ENCODE measurements at places on chromosomes 3 and 15. TPM values are rescaled to one million over a fixed set of nuclear protein-coding genes. Genes with fewer than 3 reads are reported as not detected.
A peak's percentile ranks its signal among the peaks of the same experiment; 100 is the strongest.

DNA sequence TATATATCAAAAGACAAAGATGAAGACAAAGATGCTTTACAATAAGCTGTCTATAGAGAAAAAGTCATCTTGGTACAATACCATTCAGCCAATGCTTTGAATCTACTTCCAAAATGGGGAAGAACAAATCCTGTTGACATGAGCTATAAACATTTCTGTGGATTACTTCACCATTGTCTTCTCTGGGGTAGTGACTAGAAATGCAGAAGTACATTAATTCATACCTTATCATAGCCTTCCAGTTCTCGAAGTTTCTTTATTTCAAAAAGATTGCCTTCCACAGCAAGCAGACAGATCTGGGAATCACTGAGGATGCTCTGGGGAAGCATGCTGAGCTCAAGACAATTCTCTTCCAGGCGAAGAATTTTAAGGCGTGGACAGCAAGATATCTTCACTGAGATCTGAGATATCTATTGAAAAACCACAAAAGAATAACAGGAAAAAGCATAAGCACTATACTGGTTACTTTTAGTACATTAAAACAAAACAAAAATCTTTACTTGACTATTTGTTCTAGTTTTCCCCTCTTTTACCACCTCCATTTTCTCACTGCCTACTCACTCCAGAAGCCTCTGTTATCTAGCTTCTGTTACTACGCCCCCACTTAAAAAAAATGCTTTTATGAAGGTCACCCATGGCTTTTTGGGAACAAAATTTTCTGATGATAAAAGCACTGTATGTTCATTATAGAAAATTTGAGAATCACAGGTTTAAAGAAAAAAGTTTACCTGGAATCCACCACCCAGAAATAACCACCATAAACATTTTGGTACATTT lies 3.6 kb downstream of the LRRC57 start:
- peaks cover 18% of the 10 kb centered on the region for H3K36me3 ChIP-seq
- no peaks in the 10 kb centered on the region for H3K27me3 ChIP-seq
- no peak for DNase-seq
- H3K27ac ChIP-seq = no peak overlapping the region
- H3K4me1 ChIP-seq = peaks cover 14% of the 10 kb centered on the region

The SEMA6D gene
- total RNA-seq = 7.6 TPM

The DAPK2 gene
- total RNA-seq = 3.3 TPM

DNA sequence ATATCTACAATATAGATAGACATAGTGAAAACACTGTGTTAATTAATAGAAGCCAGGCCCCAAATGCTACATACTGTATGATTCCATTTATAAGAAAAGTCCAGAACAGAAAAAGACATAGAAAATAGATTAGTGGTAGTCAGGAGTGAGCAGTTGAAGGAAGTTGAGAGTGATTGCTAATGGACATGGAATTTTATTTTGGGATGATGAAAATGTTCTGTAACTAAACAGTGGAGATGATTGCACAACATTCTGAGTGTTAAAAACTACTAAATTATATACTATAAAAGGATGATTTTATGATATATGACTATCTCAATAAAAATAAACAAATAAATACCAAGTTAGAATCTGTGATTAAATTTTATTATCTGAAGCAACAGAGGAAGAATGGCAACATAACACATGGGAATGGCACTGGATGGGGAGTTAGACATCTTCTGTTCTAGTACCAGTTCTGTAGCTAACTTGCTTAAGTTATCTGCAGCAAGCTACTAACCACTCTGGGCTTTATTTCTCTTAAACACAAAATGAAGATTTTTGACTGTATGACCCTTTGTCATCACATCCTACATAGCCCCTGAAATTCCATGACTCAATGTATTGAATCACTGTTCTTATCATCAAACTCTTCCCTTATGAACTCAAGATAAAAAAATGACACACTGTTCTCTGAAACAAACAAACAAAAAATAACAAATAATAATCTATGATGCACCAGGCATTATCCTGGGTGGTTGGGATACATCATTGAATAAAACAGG lies 612.7 kb downstream of the TBL1XR1 start:
- no peaks in the 10 kb centered on the region for H3K4me1 ChIP-seq
- H3K4me3 ChIP-seq = no peak overlapping the region
- no peak overlapping the region for H3K27ac ChIP-seq

DNA sequence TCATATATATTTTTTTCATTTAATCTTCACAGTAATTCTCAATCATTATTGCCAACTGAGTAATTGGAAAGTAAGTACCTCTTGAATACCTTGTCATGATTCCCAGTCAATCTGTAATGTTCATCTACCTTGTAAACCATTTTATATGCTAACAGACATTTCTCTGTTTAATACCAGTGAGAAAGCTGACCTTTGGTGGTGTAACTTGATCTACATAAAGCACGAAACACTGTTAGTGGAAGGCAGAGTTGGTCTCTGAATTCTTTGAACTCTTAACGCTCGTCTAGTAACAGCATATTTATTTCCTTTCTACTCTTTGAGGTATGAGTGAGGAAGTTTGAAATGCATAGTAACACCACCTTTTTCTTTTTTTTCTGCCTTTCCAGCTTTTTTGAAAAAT lies 59.5 kb downstream of the SLC25A26 start:
- H3K4me3 ChIP-seq = no peak overlapping the region
- no peaks in the 10 kb centered on the region for H3K27me3 ChIP-seq
- H3K36me3 ChIP-seq = no peaks in the 10 kb centered on the region
- H3K4me1 ChIP-seq = no peaks in the 10 kb centered on the region

The CIB2 gene
- total RNA-seq = 50.6 TPM

DNA sequence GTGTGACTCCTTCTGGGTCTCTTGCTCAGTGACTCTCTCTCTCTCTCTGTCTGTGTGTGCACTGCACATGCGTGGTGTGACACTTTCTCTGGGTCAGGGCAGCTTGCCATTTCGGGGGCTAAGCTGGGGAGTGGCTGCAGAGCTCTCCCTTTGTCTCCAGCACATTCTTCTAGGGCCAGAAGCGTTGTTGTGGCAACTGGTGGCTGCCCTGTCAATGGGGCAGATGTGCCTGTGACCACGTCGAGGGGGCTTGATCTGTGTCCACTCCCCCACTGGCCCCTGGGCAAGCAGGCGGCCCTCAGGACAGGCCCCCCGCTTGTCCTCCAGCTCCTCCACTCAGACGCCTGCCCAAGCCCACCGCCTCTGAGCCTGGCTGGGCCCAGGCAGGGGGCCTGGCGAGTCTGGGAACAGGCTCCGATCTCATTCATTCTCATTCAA lies 67.8 kb downstream of the WNT7A start:
- H3K4me1 ChIP-seq = no peaks in the 10 kb centered on the region
- H3K4me3 ChIP-seq = no peak overlapping the region
- no peaks in the 10 kb centered on the region for H3K27me3 ChIP-seq
- no peak for DNase-seq

The ECE2 gene
- not detected for total RNA-seq

DNA sequence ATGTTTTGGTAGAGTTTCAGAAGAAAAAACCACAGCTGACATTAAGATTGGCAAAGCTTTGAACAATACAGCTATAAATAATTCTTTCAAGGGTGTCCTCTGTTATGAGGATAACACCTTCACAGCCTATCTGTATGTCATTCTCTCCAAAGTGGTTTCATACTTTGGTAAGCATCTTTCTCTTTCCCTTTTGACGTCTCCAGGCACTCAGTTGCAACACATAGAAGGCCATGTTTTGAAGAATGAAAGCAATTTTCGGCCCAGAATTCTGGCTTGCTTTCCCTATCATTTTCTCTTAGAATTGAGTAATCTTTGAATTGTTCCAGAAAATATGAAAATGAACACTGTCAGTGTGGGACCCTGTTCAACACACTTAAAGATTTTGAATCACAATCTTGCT lies 200.0 kb upstream of the CBLB start:
- H3K4me3 ChIP-seq = no peak overlapping the region
- no peak overlapping the region for H3K27ac ChIP-seq
- H3K27me3 ChIP-seq = no peaks in the 10 kb centered on the region
- no peaks in the 10 kb centered on the region for H3K36me3 ChIP-seq

The ZBED2 gene
- total RNA-seq = 52.2 TPM

- no peaks in the 10 kb centered on the region for H3K36me3 ChIP-seq
- H3K27me3 ChIP-seq = no peaks in the 10 kb centered on the region
- no peak for DNase-seq
- no peak overlapping the region for H3K27ac ChIP-seq
- H3K4me3 ChIP-seq = no peak overlapping the region
Observed at GRCh38 chr15:72864681-72865080, 81.1 kb upstream of the ADPGK start.

DNA sequence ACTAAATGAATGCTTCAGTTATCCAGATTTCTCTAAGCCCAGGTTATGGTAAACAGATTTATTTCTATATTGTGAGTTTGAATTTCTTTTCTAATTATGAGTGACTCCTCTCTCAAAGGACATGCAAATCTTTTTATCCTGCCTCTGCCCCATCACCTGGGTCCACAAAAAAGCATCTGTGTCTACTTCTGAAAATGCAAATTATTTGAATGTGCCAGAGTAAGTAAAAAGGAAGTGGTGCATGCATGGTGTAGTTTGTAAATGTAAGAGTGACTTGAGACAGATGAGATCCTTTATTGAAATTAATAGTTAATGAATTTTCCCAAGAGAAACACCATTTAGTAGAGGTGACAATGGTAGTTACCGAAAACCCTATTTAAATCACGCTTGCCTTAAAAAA lies 26.9 kb downstream of the MCTP2 start:
- no peak overlapping the region for H3K4me3 ChIP-seq
- no peak overlapping the region for H3K27ac ChIP-seq
- no peaks in the 10 kb centered on the region for H3K4me1 ChIP-seq

DNA sequence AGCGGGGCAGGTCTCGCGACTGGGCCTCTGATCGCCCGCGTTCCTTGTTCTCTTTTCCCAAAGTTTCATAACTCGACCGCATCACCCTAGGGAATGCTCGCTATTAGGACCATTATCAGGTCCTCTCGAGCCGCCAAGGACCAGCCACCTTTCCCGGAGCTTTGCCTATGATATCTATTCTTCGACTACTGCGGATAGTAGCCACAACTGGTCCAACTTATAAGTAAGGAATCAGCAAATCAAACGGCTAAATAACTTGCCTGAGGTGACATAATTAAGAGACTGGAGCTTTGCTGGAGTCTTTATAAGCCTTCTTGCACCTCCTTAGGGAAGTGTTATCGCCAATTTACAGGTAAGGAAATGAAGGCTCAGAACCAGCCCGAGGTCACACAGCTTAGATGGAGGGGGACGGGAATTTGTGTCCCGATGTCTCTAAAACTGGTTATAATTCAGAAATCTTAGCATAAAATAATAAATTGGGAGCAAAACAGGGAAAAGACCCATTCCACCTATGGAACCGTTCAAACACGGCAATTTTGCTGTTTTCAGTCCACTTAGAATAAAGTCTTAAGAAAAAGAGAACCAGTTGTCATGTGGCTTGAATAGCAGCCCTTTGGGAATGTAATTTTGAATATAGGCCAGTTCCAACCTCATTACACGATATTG lies 479 bp upstream of the PLD1 start:
- peak overlapping the region; percentile 64 for H3K4me3 ChIP-seq
- no peak overlapping the region for H3K27ac ChIP-seq
- DNase-seq = no peak
- H3K27me3 ChIP-seq = no peaks in the 10 kb centered on the region
- H3K4me1 ChIP-seq = peaks cover 18% of the 10 kb centered on the region

- no peaks in the 10 kb centered on the region for H3K4me1 ChIP-seq
- H3K27me3 ChIP-seq = no peaks in the 10 kb centered on the region
Observed at GRCh38 chr15:68930268-68931022, at the start of gene SPESP1. Gene SPESP1 (plus strand): TSS chr15:68930525. CDS start chr15:68930654, 129 bp downstream.

DNA sequence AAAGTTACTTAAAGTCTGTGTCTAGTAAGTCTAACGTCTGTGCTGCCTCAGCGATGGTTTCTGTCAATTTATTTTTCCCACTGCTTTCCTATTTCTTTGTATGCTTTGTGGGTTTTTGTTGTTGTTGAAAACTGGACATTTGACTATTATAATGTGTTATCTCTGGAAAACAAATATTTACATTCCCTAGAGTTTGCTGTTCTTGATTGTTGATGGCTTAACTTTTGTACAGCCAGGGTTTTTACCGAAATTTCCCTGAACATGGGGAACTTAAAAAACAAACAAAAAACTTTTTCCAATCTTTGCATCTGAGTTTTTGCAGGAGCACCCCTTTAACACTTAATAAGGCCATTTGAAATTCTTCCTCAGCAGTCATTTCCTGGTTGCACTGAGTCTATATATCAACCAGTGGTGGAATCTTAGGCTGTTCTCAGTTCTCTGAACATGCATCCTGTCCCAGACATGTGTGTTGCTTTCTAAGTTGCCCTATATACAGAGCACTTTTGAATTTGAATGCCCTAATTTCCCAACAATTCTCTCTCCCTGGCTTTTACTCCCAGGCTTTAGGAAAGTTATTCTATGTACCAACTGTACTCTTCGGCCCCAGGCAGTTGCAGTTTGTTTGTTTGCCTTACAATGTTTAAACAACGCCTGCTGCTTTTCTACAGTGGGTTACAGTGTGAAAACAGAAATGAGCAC lies 11.8 kb upstream of the PIAS1 start:
- no peaks in the 10 kb centered on the region for H3K27me3 ChIP-seq
- DNase-seq = no peak
- H3K4me3 ChIP-seq = no peak overlapping the region
- H3K4me1 ChIP-seq = no peaks in the 10 kb centered on the region
